Stimulated activated CD8-positive, alpha-beta memory T cell treated with anti-CD3 and anti-CD28 coated beads, Interleukin-12 subunit alpha, Interleukin-12 subunit beta, amount 100 ng/mL, for 1 hour (primary cell): ENCODE measurements at places on chromosomes 3 and 15.

DNA sequence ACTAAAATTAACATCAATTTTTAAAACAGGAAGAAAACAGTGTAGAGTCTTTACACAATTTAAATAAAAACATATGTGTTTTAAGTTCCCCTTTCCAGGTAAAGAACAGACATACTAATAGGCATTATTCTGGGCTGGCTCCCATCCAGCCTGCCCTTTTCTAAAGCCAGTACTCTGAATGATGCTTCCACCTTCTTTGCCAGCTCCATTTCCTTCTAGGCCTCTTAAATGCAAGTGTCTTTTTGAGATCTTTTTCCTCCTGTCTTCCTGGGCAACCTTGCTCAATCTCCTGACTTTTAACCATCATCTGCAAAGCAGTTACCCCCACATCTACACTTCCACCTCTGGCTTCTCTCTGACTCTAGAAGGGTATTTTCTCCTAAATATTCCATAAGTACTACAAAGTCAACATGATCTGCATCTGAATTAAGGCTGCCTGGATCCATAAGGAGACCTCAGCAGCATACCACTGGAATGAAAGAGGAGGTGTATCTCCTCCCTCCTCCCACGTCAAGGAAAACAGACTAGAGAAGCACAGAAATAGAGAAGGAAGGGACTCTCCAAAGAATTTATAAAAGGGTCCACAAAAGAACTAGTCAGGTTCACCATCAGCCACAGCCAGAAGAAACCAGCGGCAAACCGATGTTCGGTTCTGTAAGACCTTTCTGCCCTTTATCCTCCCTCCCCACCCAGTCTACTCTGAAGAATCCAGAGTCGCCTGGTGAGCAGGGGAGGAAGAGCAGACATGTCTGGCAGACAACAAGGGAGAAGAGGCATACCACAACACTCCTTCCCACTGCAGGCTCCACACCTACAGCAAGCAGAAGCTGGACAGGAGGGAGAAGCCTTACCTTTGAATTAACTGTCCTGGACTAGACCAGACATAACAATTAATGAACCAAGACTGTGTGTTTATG lies 47.1 kb downstream of the GOLIM4 start:
- no peak for DNase-seq

- no peak for DNase-seq
Observed at GRCh38 chr15:79067969-79068368, 22.6 kb downstream of the RASGRF1 start.

DNA sequence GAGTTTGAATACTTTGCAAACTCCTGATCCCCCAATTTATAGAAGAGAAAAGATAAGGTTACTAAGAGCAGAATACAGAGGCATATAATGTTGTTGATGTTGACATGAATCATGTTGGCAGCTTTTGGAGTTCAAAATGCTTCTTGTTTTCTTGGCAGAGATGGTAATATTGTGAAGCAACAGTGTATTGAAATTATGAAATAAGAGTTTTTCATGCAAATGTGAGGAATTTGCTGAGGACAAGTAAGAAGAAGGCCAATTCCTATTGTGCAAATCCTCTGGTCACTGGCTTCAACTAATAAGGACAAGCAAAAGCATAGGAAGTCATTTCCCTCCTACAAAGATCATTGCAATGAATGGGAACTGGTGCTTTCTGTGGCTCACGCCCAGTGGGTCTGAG lies 126.9 kb upstream of the CHL1 start:
- no peak for DNase-seq

GRCh38 chr15:84666373-84666772 lies 8.4 kb upstream of the NMB start:
- DNase-seq = no peak

GRCh38 chr3:195248281-195248680 lies 22.7 kb downstream of the XXYLT1 start:
- DNase-seq = no peak

DNA sequence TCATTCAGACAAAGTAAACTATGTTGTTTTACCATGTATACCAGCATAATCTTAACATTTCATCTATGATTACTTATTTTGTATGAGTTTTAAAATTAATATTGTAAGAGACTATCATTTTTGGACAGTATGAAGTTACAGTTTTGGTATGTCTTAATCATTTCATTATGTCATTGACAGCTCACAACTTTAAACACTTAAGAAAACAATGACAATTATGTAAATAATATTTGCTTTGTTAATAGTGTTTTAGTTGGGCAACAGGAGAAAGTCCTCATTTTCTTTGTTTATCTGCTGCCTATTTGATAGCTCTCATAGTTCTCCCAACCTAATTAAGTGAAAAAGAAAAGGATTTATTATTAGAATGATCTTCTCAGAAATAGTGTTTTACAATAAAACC lies 80.2 kb downstream of the MEF2A start:
- DNase-seq = no peak

GRCh38 chr3:50323092-50323600 lies 601 bp upstream of the HYAL2 start:
- DNase-seq = no peak

DNA sequence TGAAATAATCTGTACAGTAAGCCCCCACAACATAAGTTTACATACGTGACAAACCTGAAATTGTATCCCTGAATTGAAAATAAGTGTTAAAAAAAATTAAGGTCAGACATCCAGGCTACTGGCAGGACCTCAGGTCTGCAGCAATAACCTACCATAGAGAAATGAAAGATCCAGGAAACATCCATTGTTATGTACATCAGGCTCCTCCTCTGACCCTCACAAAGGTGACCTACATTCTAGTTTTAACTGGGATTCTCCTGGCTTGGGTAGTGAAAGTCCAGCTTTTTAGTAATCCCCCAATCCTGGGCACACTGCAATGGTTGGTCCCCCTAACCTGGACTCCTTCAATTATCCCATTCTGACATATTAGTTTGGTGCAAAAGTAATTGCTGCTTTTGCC lies 749.6 kb upstream of the LMCD1 start:
- DNase-seq = no peak

DNA sequence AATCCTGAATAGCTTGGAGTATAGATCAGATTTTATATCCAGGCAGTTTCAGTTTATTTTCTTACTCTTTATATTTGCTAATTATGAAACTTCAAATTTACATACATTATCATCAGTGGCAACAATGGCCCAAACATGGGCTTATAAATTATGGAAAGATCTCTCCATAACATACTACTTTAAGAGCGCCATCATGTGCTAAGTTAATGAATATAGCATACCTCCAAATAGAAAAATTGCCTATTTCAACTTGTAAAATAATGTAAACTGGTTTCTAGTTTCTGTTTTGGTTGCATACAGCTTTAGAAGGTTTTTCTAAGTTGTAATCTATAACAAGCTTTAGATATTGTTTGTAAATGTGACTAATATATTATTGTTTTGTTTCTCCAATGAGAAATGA lies 531.3 kb upstream of the UBE2E2 start:
- no peak for DNase-seq

GRCh38 chr3:32492684-32493436 lies 9.8 kb downstream of the CMTM6 start:
- no peak for DNase-seq

- no peak for DNase-seq
Observed at GRCh38 chr3:127406309-127407025, 118.6 kb upstream of the PRR20G start.

GRCh38 chr3:105137911-105138310 lies 228.8 kb upstream of the ALCAM start:
- no peak for DNase-seq

GRCh38 chr3:48830715-48831114 lies 17.0 kb downstream of the PRKAR2A start:
- DNase-seq = no peak
